ENCODE measurements at places on chromosomes 1 and 21.

GRCh38 chr1:199264911-199265310 is 626.1 kb downstream of the PTPRC start:
- DNase-seq, result no peak

DNA sequence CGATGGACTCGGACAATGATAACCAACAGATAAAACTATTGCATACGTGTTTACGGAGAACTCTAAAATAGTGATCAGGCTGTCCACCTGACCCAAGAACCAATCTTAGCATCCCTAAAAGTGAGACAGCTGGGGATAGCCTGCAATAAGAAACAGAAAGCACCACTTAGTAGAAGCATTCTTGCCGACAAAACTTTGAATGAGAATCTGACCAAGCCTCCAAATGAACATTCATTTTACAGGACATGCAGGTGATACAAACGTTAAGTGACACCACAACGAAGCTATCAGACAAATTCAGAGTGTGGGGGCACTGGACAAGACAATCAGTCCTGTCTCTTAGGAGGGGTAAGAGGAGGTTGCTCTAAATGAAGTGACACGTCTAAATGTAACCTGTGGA is 1.2 kb downstream of the PSMG1 start:
- DNase-seq, result no peak

DNA sequence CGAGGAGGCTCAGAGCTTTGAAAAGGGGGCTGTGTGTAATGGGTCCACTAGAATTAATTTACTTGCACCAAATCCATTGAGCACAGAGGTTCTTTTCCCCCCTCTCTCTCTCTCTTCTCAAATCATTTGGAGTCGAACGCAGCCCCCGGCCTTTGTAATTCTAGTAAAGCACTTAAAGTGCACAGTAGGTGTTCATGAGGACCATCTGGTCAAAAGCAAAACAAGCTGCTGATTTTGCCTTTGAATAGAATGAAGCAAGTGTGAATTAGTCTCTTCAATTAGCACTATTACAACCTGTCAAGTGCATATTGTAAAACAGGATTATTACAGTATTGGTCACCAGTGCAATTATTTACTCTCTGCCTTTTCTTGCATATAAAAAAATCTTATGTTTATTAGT is 259.9 kb downstream of the FAF1 start:
- DNase-seq, result no peak

- DNase-seq, result no peak
Measured at GRCh38 chr1:168135921-168136708, 615 bp downstream of the GPR161 start.

DNA sequence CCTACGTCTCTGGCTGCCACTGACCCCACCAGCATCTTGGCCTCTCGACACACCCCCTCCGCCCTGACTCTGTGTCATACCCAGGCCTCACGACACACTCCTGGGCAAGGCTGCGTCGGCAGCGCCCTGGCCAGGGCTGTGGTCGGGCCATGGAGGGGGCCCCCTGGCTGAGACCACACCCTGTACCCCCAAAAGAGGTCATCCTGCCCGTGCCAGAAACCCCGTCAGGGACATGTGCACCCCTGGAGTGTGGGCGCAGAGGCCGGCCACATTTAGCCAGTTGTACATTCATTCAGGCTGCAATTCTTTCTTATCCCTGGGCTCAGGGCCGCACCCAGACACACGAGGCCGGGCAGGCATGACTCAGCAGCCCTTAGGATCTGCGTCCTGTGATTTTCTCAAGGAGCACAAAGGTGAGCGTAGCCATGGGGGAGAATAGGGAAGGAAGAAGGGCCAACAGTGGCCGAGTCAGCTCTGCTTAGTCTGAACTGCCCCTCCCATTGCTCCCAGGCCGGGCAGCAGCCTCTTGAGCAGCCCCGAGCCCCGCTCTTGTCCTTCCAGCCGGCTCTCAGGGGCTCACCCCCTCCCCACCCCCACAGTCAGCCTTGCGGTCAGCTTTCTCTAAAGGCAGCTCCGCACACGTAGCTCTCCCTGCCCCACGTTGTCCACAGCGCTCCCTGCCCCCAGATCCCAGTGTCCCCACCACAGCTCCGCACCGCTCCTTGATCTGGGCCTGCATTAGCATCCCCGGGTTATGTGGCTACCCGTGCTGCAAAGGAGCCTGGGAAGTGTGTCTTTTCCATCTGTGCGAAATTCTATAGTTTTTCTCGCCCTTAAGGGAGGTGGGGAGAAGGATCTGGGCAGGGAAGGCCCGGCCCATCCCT is 7.9 kb downstream of the CSTB start:
- peak; percentile 40 for DNase-seq

DNA sequence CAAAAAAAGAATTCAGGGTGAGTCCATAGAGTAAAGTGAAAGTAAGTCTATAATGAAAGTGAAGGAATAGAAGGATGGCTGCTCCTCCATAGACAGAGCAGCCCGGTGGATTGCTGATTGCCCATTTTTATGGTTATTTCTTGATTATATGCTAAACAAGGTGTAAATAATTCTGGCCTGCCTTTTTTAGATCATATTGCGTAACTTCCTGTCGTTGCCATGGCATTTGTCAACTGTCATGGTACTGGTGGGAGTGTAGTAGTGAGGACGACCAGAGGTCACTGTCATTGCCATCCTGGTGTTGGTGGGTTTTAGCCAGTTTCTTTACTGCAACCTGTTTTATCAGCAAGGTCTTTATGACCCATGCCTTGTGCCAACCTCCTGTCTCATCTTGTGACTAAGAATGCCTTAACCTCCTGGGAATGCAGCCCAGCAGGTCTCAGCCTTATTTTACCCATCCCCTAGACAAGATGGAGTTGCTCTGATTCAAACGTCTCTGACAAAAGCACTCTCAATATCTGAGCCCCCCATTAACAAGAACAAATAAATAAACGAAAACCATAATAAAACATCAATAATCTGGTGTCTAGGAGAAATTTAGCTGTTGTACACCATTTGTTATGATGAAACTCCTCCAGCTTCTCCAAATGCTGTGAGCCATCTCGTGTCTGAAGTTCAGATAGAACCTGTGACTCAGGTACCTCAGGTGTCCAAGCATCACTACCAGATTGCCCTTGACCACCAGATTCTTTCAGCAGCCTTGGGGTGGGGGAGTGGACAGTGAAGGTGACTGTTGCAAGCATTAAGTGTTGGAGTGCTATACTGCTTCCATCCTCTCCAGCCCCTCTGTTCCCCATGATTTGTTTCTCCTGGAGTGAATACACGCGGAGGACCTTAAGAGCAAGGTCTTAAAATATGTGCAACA is 36.0 kb downstream of the EBNA1BP2 start:
- no peak for DNase-seq

- no peak for DNase-seq
Measured at GRCh38 chr1:1759456-1760344, 18.6 kb downstream of the NADK start.

DNA sequence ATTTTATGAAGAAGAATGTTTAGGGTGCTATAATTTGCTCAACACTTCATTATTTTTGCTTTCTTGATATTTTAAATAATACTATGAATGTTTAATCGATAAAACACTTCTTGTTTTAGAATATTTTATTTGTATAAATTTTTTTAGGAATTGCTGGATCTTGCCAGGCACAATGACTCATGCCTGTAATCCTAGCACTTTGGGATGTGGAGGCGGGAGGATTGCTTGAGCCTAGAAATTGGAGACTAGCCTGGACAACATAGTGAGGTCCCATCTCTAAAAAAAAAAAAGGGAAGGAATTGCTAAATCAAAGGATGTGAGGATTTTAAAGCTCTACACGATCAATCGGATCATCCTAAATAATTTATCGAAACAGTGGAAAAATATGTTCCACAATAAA is 17.6 kb downstream of the RNF11 start:
- DNase-seq, result no peak

DNA sequence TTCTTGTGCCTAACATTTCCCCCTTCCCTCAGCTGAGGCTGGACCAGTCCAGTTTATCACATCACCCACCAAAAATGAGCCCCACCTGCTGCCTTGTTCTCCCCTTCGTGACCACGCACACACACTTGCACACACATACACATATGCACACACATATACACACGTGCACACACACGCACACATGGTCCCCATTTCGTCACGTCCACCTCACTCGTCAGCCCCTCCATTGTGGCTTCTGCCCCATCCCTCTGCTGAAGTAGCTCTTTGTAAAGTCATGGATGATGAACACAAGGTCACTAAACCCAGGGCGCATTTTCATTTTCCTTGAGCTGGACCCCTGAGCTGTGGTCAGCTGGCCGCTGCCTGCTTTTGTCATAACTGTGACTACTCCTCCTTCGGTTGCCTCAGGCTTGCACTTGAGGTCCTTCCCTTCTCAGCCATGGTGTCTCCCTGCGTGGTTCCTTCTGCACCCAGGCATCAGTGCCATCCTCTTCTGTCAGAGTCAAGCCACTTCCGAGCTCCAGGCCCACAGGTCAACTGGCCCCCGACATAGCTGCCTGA is 93.8 kb downstream of the SYT2 start:
- no peak for DNase-seq

- DNase-seq, result no peak
Measured at GRCh38 chr1:70140894-70141293, 64.5 kb downstream of the LRRC40 start.

GRCh38 chr1:158149577-158150269 is 31.0 kb upstream of the CD1D start:
- peak; percentile 83 for DNase-seq

- no peak for DNase-seq
Measured at GRCh38 chr1:39106801-39107327, 80.7 kb downstream of the NDUFS5 start.

DNA sequence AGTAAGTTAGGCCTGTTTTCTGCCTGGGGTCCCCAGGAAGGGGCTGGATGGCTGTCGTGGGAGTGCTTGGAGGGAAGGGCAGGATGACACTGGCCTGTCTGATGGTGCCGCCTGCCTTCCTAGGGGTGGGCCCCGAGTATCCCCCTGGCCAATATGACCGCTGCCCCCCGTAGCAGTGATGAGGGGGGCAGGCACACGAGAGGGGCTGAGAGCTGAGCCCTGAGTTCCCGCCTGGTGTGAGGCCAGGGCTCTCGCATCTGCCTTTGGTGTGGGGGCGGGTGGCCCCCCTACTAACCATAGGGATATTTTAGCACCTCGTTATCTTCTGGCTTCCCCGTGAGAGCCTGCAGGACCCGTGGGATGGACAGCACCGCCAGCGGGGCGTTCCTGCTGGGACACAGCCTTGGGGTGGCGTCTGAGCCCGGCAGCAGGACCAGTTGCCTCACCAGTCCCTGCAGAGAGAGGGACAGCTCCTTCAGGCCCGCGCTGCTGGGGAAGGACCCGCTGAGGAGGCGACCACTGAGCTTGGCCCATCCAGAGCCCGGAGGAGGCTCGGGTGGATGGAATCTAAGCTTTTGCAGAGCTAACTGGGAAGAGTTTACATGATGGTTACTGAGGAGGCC is 10.4 kb downstream of the KRTAP10-1 start:
- DNase-seq, result no peak

DNA sequence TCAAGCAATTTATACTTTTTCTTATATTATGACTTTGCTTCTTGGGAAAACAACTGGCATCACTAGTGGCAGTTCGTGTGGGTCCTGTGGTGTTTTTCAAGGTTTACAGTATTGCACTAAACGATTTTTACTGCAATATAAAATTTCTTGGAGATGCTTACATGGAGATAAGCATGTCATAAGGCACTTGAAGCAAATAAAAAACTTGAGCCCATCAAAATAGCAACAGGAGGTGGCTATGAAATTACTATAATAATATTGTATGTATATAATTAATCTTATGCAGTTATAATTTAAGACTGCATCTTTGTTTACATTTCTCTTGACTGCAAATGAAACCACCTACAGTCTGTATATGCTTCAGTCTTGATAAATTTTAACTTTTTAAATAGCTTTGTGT is 29.3 kb upstream of the CHAF1B start:
- no peak for DNase-seq

DNA sequence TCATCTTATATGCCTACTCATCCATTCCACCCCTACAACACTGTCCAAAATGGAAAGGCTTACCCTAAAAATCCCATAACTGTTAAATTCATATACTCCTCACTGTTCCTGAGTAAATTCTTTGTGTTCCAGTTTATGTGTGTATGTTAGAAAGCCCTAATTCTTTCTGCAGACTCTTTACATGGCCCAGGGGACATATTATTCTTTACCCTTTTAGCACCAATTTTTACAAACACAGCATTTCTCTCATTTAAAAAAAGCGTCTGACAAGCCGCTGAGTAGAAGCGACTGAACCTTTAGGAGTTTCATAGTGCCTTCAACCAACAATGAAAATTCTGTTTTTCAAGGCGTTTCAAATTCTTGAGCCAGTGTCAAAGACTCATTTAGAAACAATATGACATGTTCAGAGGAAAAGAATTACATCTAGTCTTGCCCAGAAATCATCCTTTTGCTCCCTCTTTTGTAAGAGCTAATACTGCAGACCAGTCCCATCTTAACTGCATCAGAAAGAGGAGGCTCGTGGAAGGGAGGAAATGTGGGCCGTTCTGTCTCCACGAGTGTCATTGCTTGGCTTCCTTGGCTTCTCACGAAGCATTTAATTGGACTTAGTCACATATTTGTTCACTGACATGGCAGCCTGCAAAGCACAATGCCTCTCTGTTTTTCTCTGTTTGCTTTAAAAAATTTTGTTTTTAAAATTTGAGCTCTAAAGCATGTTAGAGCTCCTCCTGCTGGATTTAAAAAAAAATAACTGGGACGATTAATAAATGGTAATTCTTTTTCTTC is 21.3 kb upstream of the C1orf105 start:
- DNase-seq, result peak; percentile 89

DNA sequence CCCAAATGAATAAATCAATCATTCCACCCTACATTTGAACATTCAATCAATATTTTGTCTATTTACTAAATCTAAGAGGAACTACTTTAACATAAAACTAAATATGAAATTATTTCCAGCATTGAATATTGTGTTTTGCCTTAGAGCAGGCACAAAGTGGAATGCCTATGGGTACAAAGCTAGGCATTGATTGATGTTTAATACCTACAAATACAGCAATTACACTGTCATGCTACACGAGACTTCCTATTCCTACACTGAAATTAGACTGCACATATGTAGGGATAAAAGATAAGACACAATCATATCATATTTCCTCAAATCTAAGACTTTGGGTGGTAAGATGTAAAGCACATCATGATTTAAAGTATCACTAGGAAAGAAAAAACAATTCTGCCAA is 12.9 kb upstream of the ERG start:
- no peak for DNase-seq

- no peak for DNase-seq
Measured at GRCh38 chr21:28773036-28773435, 219.6 kb downstream of the LTN1 start.

DNA sequence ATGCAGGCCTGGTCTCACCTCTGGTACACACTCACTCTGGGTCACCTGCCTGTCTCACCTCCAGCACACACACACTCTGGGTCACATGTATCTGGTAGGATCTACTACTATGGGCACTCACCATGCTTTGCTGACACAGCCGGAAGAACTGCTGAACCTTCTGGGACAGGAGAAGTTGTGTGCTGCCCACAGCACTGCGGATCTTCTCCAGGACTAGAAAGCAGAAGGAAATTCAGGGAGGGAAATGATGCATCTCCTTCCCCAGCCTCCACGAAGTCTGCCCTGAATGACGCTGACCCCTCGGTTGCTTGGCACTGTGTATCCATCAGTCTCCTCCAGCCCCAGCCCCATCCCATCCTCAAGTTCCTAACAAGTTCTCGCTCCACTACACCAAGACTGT is 7.9 kb upstream of the SMIM12 start:
- no peak for DNase-seq

All from non-pigmented ciliary epithelial cell (primary cell).